Stimulated activated CD8-positive, alpha-beta memory T cell treated with anti-CD3 and anti-CD28 coated beads, Interleukin-4, amount 100 ng/mL, for 1 hour (primary cell): ENCODE measurements at places on chromosomes 3 and 15.

- DNase-seq = no peak
Observed at GRCh38 chr3:195039180-195039843, 231.6 kb downstream of the XXYLT1 start.

DNA sequence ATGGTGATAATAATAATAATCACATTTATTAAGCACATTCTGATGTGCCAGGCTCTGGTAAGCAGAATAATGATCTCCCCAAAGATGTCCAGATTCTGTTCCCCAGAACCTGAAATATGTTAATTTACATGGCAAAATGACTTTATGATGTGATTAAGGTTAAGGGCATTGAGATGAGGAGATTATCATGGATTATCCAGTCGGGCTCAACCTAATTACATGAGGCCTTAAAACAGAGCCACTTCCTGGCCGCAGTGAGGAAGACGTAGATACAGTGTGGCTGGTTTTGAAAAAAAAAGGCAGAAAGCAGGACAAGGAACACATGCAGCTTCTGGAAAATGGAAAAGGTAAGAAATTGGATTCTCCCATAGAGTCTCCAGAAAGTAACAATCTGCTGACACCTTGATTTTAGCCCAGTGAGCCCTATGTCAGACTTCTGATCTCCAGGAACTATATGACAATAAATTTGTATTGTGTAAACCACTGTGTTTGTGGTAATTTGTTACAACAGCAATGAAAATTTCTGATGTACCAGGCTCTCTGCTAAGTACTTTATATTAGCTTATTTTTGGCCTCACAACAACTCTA is 126.7 kb downstream of the ALCAM start:
- no peak for DNase-seq

GRCh38 chr3:135263331-135263730 is 468.3 kb downstream of the EPHB1 start:
- DNase-seq = no peak

DNA sequence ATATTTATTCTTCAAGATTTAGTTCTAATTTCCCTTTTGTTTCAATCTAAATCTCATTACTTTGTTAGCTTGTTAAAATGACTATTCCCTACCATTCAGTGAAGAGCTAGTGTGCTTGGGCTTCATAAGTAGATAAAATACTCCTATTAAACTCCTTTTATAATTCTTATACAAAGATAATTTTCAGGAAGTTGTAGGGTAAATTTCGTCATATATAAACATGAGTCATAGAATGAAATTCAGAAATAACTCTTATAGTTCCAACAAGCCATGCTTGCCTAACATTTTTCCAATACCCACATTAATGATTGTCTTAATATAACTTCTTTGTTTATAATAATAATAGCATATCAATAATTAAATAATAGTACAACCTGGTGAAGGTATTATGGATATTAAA is 407.3 kb downstream of the NAALADL2 start:
- DNase-seq = no peak

DNA sequence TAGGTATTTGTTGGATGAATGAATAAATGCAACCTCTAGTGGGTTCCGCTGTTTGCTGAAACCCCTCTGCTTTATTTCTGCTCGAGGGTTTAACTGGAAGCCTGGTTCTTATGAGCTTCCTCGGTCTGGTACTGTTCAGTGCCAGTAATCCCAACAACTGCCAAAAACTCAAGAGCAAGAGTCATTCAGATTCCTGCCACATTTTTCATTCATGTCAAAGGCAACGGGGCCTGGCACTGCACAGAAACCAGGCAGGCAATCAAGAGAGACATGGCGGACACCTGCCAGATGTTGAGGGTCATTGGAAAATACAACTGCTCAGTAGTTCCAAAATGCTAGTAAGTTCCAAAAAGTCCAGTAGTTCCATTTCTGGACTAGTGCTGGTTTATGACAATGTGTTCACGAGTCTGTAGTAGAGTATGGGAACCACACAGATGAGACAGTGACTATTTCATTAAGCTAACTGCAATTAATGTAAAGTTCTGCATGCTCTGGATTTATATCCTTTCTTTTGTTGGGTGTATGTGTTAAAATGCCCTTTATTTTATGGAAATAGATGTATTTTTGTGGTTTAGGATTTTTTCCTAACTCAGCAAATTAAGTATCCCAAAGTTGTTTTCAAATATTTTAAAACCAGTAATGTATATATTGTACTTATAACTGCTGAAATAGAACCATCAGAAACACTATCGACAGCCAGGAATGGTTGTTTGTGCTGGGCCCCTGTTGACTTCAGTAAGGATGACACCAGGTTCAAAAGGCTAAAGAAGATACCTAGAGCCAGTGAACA is 22.7 kb upstream of the TMEM41A start:
- no peak for DNase-seq

DNA sequence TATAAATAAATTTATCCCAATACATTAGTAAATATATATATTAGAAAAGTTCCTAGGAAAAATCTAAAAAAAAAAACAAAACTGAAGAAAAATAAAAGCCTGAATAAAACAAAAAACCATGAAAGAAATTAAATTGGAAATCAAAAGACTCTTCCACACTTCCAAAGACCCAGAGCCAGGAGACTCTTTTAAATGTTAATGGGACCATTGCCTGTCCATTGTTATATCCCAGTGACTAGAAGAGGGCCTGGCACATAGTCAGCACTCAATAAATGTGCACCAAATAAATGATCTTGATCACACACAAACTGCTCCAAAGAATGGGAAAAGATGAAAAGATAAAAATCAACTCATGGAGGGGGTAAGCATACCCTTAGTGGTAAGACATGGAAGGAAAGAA is 51.3 kb upstream of the CLDN18 start:
- no peak for DNase-seq

DNA sequence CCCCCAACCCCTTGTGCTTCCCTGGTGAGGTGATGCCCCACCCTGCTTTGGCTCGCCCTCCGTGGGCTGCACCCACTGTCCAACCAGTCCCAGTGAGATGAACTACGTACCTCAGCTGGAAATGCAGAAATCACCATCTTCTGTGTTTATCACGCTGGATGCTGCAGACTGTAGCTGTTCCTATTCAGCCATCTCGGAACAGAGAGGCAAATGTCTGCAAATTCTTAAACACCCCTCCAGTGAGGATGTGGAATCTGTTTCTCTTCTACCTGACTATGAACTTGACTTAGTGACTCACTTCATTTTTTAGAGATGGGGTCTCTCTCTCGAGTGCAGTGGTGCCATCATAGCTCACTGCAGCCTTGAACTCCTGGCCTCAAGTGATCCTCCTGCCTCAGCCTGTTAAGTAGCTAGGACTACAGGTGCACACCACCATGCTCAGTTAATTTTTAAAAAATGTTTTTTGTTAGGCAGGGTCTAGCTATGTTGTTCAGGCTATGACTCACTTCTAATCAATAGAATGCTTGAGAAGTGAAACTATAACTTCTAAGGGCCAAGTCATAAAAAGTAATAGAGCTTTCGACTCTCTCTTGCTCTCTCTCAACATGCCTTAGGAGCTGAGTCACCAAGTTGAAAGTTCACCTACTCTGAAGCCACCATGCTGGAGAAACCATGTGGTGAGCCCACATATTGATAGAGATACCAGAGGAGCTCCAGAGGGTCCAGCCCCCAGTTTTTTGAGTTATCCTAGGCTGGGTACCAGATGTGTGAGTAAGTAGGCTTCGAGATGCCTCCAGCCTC is 11.5 kb upstream of the PARP14 start:
- DNase-seq = no peak

GRCh38 chr15:49110158-49110944 is 45.0 kb downstream of the COPS2 start:
- DNase-seq = no peak

DNA sequence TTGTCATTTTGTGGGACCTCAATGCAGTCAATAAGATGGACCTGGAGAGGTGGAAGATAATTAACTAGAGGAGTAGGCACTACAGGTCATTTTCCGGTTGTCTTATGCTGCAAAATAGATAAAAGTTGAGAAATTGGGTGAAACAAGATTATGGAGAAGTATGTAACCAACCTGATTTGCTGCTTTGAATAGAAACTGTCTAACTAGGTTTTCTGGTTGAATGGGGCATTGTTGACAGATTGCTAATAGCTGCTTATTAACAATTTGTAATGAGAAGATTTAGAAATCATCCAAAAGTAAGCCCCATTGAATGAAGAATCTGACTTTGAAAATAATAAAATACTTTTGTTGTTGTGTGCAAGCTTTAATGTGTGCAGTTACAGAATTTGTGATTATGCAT is 26.2 kb downstream of the PIAS1 start:
- no peak for DNase-seq
